ENCODE measurements at places on chromosomes 5 and 9.

DNA sequence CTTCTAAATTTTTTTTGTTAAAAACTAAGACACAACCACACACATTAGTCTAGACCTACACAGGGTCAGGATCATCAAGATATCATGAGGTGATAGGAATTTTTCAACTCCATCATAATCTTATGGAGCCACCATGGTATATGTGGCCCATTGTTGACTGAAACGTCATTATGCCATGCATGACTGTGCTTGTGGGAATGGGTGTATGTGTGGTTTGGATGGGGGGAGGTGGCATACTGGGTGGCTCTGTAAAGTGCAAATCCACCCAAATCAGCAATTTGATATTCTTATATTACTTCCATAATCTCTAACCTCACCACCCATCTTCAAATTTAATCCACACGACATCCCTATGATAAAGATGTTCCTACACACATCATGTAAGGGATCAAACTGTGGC, 21.0 kb downstream of the ADRB2 start:
- no peak for DNase-seq

DNA sequence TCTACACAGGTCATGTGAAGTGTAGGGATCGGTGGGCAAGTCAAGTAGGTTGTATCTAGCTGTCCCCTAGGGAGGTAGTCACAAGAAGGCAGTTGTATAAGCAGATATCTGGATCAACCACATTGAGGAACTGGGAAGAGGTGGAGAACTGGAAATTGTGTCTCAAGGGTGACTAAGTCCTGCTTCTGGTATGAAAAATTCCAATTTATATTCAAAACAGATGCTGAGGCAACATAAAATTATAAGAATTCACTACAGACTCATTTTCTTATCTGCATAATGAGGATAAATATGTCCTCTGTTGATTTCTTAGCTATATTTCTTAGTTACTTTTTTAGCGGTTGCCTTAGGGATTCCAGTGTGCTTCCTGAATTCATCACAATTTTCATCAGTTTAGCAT, 46.8 kb downstream of the GALNT12 start:
- no peak for DNase-seq

GRCh38 chr5:129392681-129393080, 67.4 kb upstream of the ADAMTS19 start:
- DNase-seq = no peak

DNA sequence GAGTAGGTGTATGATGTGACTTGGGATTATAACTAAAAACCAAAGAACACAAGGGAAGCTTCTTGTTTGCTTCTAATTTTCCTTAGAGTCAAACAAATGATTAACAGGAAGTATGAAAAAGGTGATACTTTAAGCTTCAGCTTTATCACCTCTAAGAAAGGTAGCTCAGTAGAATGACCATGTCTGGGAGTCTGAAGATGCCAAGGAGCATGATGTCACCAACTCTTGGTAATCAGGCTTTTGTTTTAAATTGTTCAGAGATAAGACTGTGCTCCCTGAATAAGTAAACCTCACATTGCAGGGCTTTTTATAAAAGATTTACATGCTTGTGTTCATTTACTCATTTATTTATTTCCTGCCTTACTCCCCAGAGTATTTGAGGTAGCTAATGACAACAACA, 169.9 kb downstream of the FER start:
- DNase-seq = no peak

GRCh38 chr5:176597417-176598389, 12.3 kb downstream of the GPRIN1 start:
- DNase-seq = no peak
